Activated gamma-delta T cell treated with Interleukin-2 at 50 U/mL for 16 hours (primary cell): ENCODE measurements at places on chromosomes 4 and X.

DNA sequence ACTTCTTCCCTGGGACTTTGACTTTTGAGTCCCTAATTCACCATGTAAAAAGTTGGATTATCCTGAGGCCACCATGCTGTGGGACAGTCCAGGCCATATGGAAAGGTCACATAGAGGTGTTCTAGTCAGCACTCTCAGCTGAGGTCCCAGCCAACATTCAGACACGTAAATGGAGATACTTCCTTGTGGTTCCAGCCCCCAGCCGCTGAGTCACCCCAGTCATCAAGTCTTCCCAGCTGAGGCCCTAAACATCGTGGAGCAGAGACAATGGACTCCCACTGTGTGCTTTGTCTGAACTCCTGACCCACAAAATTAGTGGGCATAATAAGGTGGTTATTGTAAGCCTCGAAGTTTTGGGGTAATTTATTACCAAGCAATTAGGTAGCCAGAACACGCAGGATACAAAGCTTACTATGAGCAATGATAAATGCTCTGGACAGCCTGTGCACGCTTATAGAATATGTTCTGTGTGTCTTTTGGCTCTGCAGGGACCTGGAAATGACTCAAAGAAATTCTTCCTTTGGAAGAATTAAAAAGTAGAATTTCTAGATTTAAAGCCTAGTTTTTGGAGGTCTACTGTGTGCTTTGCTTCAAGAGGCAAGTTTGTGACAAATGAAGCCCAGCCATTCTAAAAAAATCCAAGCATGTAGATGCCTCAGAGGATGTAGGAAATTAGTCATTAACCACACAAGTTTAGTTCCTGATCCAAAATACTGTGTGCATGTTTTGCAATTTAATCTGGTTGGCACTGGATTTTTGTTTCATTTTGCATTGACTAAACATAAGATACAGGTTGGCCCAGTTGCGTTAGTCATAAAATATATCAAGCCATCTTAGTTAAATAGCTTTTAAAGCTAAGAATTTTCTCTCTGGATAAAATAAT lies 33.2 kb upstream of the SLC9A7 start:
- DNase-seq = no peak

DNA sequence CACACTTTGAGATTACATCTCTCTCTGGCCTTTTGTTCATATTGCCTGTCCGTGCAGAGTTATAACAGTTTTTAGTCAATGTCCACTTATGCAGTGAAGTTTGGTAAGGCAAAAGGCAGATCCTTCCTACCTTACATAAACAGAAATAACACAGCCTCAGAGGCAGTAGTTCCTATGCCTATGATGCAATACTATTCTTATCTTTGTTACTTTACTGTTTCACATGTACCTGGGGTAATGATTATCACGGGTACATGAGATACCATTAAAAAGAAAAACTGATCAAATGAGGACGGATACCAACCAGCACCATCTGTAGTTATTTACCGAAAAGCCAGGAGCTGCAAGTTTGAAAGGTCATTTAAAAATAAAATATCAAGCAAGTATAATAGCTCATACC lies 166.8 kb downstream of the BTC start:
- DNase-seq = no peak

DNA sequence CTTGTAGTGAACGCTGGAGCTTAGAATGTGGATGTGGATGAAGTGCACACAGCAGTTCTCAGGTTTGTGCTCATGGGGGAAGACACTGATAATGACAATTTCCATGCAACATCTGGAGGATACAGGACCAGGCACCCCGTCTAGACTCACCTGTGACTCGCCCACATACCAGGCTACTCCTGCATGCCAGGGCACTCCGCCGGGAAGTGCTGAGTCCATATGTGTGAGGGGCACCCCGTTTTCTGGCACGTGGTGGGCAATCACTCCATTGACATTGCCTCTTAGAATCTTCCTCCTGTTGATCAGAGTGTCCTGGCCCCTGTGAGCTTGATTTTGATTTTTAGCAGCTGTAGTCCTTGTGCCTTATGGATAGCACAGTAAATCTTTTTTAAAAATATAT lies 90.9 kb upstream of the LRPAP1 start:
- DNase-seq = no peak

- DNase-seq = no peak
These were observed 22.0 kb upstream of the RPA4 start for GRCh38 chrX:96861661-96862060.

DNA sequence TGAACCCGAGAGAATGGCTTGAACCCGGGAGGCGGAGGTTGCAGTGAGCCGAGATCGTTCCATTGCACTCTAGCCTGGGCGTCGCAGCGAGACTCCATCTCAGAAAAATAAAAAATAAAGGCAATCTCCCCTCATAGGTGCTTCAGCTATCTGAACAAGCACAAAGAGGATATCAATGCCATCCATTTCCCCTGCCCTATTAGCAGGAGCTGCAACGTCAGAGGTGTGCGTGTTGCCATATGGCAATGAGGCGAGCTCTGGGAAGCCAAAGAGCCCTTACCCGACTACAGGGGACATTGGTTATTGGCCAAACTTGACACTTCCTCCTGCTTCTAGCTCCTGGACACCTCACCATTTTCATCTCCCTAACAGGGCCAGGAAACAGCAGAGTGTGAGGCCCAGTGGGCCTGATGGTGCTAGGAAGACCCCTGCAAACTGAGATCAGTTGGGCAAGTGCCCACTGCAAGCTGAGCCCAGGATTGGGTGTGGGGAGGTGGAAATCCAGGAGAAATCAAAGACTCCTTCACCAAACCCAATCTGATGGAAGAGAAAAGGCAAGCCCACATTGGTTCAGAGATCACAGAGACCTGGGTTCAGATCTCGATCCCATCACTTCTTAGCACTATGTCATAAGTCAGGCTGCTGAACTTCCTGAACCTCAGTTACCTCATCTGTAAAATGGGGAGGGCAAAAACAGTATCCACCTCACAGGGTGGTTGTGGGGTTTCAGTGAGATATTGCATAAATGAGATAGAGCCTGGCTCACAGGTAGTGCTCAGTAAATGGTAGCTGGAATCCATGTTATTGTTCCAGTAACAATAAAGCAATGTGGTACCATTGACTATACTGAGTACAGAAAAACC lies 21.2 kb downstream of the SLC25A5 start:
- DNase-seq = no peak

DNA sequence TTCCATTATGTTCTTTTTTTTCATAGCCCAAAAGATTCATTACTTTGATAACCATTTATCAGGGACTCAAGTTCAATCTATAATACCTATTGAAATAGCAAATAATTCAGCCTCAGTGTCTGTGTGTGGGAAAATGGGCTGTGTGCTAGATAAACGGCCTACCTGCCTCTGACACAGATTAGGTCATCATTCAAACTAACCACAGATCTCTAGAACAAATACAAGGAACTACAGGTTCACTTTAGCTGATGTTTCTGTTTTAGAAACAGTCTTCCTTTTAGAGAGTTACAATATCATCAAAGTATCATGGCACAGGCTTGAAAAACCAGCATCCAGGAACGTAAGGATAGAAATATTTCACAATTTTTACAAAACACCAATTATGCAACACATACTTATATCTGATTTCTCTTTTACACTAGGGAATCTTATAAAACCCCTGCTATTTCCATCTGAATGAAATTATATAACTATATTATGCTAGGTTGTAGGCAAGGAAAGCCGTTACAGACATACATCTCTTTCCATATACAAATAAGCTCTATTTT lies 56.6 kb upstream of the MAB21L2 start:
- DNase-seq = no peak

DNA sequence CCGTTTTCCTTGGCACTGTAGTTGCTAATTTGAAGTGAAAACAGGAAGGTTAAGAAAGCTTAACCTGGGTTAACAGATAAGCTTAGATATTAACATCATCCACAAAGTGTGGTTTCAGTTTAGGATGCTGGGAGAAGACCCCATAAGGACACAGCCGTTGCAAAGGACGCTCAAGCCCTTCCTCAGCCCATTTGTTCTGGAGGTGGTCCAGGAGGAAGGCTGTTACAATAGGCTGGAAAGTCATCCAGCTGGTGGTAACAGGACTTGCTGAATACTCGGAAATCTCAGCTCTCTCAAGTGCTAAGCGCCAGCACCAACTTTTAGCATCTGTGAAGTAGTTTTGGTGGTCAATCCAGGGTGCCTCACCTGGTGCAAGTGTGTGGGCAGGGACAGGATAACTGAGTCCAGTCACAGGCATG lies 14.2 kb downstream of the CHST7 start:
- no peak for DNase-seq

DNA sequence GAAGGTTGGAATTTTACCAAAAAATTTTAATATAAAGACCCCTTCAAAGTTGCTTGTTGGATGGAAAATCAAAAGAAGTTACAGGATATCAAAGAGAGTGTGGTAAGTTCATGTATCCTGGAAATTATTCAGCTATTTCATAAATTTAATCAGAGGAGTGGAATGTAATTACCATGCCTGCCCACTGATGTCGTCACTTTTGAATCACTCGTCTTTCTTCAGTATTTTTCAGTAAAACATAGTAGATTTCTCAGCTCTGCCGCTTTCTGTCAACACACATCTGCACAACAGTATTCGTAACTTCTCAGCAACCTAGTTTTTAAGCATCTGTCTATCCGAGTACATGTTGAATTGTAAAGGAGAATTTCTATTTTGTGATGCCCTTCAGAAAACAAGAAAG lies 2163.0 kb upstream of the AGA start:
- no peak for DNase-seq

DNA sequence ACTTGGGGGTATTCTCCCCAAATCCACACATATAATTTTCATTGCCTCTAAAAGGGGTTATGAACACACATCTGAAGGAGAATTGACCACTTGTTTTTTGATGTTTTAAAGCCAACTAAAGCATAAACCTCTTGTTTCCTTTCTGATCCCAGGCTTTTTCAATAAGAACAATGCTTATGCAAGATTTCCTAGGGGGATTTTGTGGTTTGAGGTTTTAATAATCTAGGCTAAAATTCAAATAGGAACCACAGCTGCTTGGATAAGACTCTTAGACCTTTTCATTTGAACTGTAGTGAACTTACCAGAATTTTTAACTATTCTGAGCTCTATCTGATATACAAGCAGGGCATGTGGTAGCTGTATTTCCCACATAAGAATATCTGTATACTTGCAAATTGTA lies 651.1 kb downstream of the ANKRD50 start:
- DNase-seq = no peak

GRCh38 chrX:14095702-14096101 lies 66.0 kb upstream of the GEMIN8 start:
- peak; percentile 5 for DNase-seq
